ENCODE measurements at places on chromosomes 13 and 19. TPM values are rescaled to one million over a fixed set of nuclear protein-coding genes. Genes with fewer than 3 reads are reported as not detected.
A peak's percentile ranks its signal among the peaks of the same experiment; 100 is the strongest.

Gene WDR87
- polyA plus RNA-seq: not detected

Gene VSTM1
- not detected for polyA plus RNA-seq

Gene GARIN5A
- 1.3 TPM for polyA plus RNA-seq

Gene ZNF552
- polyA plus RNA-seq: 4.4 TPM

DNA sequence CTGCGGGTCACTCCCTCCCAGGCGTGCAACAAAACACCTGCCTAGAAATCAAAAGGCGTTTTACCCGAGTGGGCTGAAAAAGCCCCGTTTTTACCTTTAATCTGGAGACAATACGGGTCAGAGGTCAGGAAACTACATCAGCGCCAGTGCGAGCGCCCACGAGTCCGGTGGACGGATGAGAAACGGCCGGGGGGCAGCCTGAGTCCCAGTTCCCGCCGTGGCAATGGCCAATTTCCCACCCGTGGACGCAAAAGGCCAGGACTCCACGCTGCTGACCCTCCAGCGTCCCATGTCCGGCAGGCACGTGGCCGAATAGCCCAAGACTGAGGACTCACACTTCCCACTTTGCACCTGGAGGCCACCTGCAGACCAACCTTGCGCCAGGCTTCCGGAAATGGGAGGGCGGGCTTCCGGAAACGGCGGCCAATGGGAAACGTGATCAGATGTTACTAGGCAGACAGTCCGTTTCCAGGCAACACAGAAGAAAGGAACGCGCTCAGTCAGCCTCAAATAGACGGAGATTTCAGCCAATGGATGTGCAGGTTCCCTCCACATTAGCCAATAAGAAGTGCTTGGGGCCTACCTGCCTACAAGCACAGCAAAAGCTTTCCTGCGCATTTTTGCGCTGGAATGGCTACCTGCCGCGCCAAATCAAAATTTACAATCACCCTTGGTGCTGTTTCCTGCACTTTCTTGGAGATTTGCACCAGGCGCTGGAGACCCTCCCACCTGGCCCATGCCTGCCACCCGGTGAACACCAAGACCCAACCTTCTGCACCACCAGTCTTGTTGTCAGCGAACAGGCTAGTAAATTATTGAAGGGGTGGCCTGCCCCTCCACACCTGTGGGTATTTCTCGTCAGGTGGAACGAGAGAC, 47.4 kb downstream of the ZFP14 start:
- peak; percentile 80 for DNase-seq
- H3K4me3 ChIP-seq: peak overlapping the region; percentile 87
- peaks cover 28% of the 10 kb centered on the region for H3K4me1 ChIP-seq
- peaks cover 29% of the 10 kb centered on the region for H3K36me3 ChIP-seq

- peaks cover 6% of the 10 kb centered on the region for H3K27me3 ChIP-seq
- H3K27ac ChIP-seq: no peak overlapping the region
- H3K4me1 ChIP-seq: peaks cover 18% of the 10 kb centered on the region
- DNase-seq: no peak
Measured at GRCh38 chr13:33207615-33207961, 78.0 kb downstream of the STARD13 start.

GRCh38 chr19:2653710-2654707, 48.5 kb downstream of the GNG7 start:
- H3K4me1 ChIP-seq: no peaks in the 10 kb centered on the region
- peaks cover 4% of the 10 kb centered on the region for H3K27me3 ChIP-seq
- H3K27ac ChIP-seq: no peak overlapping the region

Measured in immature natural killer cell (primary cell).